ENCODE measurements at places on chromosomes 4 and X. TPM values are rescaled to one million over a fixed set of nuclear protein-coding genes. Genes with fewer than 3 reads are reported as not detected.

GRCh38 chrX:638482-639131, 8.0 kb downstream of the SHOX start:
- DNase-seq = no peak

DNA sequence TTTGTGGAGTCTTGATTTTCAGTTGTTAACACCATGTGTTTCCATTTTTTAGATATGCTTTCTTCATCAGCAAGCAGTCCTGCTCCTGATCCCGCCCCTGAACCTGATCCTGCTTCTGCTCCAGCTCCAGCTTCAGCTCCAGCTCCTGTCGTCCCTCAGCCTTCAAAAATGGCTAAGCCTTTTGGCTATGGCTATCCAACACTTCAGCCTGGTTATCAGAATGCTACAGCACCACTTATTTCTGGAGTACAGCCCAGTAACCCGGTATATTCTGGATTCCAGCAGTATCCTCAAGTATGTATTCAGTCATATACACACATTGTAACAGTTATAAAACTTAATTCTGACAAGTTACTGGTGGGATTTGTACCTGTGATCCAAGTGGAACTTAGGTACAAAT, 60.9 kb downstream of the SEC24B start:
- DNase-seq = no peak

- no peak for DNase-seq
These were observed 431.4 kb downstream of the GRID2 start for GRCh38 chr4:92735025-92735665.

- DNase-seq = no peak
These were observed 8.1 kb upstream of the TIMP1 start for GRCh38 chrX:47574076-47574546.

The RNF175 gene
- total RNA-seq = 2.3 TPM
